A549 treated with GW870086 at 1 μM for 4 hours (cell line): ENCODE measurements at places on chromosomes 11 and 22. TPM values are rescaled to one million over a fixed set of nuclear protein-coding genes. Genes with fewer than 3 reads are reported as not detected.

Gene GAL
- total RNA-seq: 10.8 to 23.8 TPM (median 17.0 TPM) in 5 replicates

Gene USH1C
- 0.54 to 1.6 TPM (median 1.1 TPM) in 5 replicates for total RNA-seq

Gene DEFB131B
- not detected in 5 replicates for total RNA-seq

Gene SOX10
- total RNA-seq: not detected in 5 replicates
